Naive thymus-derived CD8-positive, alpha-beta T cell (primary cell): ENCODE measurements at places on chromosomes 7 and 10.

- peaks cover 65% of the 10 kb centered on the region for H3K4me1 ChIP-seq
- no peak overlapping the region for H3K4me3 ChIP-seq
- peaks cover 1% of the 10 kb centered on the region for H3K36me3 ChIP-seq
- DNase-seq = no peak
- H3K27ac ChIP-seq = peak overlapping the region; percentile 68
These were observed 232.4 kb upstream of the KLF14 start for GRCh38 chr7:130966246-130967009.

DNA sequence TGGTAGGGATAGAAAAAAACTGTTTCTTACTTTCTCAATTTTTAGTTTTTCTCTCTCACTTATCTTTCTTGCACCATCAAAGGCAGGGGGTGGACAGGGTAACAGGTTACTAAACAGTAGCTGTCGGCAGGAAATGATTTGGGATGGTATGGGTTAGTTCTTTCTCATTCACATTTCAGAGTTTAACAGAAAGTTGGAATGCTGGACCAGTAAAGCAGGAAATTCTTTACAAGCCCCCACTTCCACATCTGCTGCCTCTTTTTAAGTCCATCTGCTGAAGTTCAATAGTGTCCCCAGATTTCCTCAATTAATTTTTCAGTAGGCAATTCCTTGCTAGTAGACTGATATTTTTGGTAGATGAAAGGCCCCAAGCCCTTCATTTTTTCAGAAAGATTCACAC lies 23.3 kb downstream of the TWIST1 start:
- H3K27me3 ChIP-seq = no peaks in the 10 kb centered on the region
- DNase-seq = no peak
- no peak overlapping the region for H3K27ac ChIP-seq
- H3K4me1 ChIP-seq = no peaks in the 10 kb centered on the region

- no peaks in the 10 kb centered on the region for H3K4me1 ChIP-seq
- no peak overlapping the region for H3K4me3 ChIP-seq
- no peak overlapping the region for H3K27ac ChIP-seq
- no peak for DNase-seq
These were observed 602.9 kb upstream of the GHITM start for GRCh38 chr10:83536426-83536825.

GRCh38 chr7:130421684-130422083 lies 19.1 kb downstream of the CEP41 start:
- H3K4me1 ChIP-seq = peaks cover 77% of the 10 kb centered on the region
- no peak for DNase-seq
- H3K27ac ChIP-seq = peak overlapping the region; percentile 91
- H3K4me3 ChIP-seq = peak overlapping the region; percentile 57

DNA sequence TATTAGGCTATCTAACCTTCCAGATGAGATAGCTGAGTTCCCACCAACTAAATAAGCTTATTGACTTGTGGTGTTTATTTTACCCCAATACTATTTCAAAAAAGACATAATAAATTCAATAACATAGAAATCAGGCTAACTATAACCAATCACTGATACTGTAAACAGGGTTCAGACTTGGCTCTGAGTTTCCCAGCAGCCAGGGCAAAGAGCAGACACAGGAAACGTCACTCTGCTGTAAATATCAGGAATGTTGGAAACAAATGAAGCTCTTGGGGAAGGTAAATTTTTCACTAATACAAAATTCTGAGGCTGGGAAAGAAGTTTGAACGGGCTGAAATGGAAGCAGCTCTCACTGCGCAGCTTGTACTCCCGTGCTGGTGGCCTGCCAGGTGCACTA lies 114.6 kb downstream of the GALNT11 start:
- peak overlapping the region; percentile 68 for H3K27ac ChIP-seq
- no peaks in the 10 kb centered on the region for H3K27me3 ChIP-seq
- DNase-seq = no peak
- peaks cover 16% of the 10 kb centered on the region for H3K36me3 ChIP-seq
- H3K4me1 ChIP-seq = peaks cover 38% of the 10 kb centered on the region

DNA sequence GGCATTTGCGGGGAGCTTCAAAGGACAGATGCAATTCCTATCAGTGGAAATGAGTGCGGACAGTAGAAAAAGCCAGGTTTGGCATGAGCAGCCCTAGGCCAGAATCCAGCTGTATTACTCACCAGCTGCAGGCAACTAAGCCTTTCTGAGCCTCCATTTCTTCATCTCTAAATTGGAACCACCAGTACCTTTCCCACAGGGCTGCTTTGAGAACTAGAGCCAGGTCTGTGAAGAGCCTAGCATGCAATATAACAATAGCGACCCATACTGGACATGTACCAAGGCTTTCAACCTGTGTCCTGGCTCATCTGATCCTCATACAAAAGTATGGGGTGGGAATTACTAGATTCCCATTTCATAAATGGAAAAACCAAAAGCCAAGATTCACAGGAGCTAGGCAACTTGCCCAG lies 101.0 kb downstream of the GSAP start:
- H3K27me3 ChIP-seq = no peaks in the 10 kb centered on the region
- H3K4me1 ChIP-seq = peaks cover 6% of the 10 kb centered on the region
- H3K36me3 ChIP-seq = peaks cover 37% of the 10 kb centered on the region
- H3K27ac ChIP-seq = no peak overlapping the region
- no peak for DNase-seq
- H3K4me3 ChIP-seq = no peak overlapping the region

GRCh38 chr10:127648885-127649284 lies 88.1 kb upstream of the FOXI2 start:
- peaks cover 27% of the 10 kb centered on the region for H3K27me3 ChIP-seq
- no peak for DNase-seq
- no peak overlapping the region for H3K27ac ChIP-seq
- H3K4me1 ChIP-seq = no peaks in the 10 kb centered on the region
- no peak overlapping the region for H3K4me3 ChIP-seq

- no peaks in the 10 kb centered on the region for H3K4me1 ChIP-seq
- DNase-seq = no peak
- H3K4me3 ChIP-seq = no peak overlapping the region
- peaks cover 16% of the 10 kb centered on the region for H3K36me3 ChIP-seq
- H3K27me3 ChIP-seq = peaks cover 1% of the 10 kb centered on the region
These were observed 261.0 kb upstream of the KLF6 start for GRCh38 chr10:4046030-4046429.

GRCh38 chr7:140245611-140246105 lies 68.9 kb upstream of the KDM7A start:
- no peak overlapping the region for H3K4me3 ChIP-seq
- DNase-seq = no peak
- peaks cover 13% of the 10 kb centered on the region for H3K4me1 ChIP-seq
- H3K27ac ChIP-seq = no peak overlapping the region

GRCh38 chr10:79490400-79491142 lies 21.8 kb upstream of the EIF5AL1 start:
- no peaks in the 10 kb centered on the region for H3K27me3 ChIP-seq
- no peaks in the 10 kb centered on the region for H3K36me3 ChIP-seq
- no peak for DNase-seq
- H3K4me3 ChIP-seq = no peak overlapping the region
- peak overlapping the region; percentile 43 for H3K27ac ChIP-seq
- H3K4me1 ChIP-seq = no peaks in the 10 kb centered on the region

GRCh38 chr10:9012312-9012711 lies 957.8 kb downstream of the GATA3 start:
- H3K4me3 ChIP-seq = peak overlapping the region; percentile 43
- peaks cover 3% of the 10 kb centered on the region for H3K27me3 ChIP-seq
- no peak for DNase-seq
- no peaks in the 10 kb centered on the region for H3K36me3 ChIP-seq

GRCh38 chr7:16839646-16840045 lies 34.8 kb upstream of the AGR2 start:
- no peak overlapping the region for H3K27ac ChIP-seq
- DNase-seq = no peak
- H3K36me3 ChIP-seq = no peaks in the 10 kb centered on the region
- no peaks in the 10 kb centered on the region for H3K27me3 ChIP-seq

GRCh38 chr10:99345350-99345749 lies 16.2 kb downstream of the CNNM1 start:
- DNase-seq = no peak
- H3K4me1 ChIP-seq = peaks cover 2% of the 10 kb centered on the region
- no peaks in the 10 kb centered on the region for H3K36me3 ChIP-seq
- H3K27me3 ChIP-seq = peaks cover 16% of the 10 kb centered on the region
- no peak overlapping the region for H3K27ac ChIP-seq
- H3K4me3 ChIP-seq = no peak overlapping the region

DNA sequence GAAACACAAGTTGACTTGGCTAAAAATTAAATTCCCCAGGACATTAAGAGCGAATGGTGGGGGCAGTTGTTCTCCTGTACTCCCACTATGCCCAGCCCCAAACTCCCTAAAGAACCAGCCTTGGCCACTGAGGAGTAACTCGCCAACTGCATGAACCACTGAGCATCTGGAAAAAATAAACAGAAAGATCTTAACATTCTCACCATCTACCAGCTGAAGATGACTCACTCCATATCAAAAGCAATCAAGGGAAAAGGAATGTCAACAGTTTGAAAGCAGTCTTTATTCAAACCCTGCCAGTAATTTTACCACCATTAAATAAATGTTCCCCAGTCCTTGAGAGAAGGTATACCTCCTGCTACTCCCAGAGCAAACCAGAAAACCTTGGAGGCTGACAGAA lies 45.4 kb downstream of the CTTNBP2 start:
- H3K4me1 ChIP-seq = no peaks in the 10 kb centered on the region
- no peak for DNase-seq
- no peak overlapping the region for H3K4me3 ChIP-seq
- peaks cover under 1% of the 10 kb centered on the region for H3K27me3 ChIP-seq
- H3K27ac ChIP-seq = no peak overlapping the region

DNA sequence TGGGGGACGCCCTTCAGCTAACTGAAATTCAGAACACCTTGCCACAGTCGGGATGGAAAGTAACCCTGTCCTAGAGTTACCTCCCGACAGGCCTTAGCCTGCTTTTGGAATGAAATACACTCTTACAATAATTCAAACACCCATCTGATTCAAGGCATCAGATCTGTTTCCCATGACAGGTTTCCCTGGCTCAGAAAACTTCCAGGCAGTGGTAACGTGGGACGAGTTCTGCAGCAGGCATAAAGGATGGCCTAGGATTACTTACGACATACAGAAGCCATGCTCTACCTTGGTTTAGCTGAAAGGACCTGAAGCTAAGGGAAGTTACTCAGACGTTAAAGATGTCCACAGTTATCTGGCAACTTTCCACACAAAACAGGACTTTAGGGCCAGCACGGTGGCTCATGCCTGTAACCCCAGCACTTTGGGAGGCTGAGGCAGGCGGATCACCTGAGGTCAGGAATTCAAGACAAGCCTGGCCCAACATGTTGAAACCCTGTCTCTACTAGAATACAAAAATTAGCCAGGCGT lies 5.0 kb downstream of the PAXIP1 start:
- peaks cover 5% of the 10 kb centered on the region for H3K36me3 ChIP-seq
- no peaks in the 10 kb centered on the region for H3K27me3 ChIP-seq
- no peak for DNase-seq
- H3K4me1 ChIP-seq = peaks cover 2% of the 10 kb centered on the region
- H3K4me3 ChIP-seq = no peak overlapping the region

DNA sequence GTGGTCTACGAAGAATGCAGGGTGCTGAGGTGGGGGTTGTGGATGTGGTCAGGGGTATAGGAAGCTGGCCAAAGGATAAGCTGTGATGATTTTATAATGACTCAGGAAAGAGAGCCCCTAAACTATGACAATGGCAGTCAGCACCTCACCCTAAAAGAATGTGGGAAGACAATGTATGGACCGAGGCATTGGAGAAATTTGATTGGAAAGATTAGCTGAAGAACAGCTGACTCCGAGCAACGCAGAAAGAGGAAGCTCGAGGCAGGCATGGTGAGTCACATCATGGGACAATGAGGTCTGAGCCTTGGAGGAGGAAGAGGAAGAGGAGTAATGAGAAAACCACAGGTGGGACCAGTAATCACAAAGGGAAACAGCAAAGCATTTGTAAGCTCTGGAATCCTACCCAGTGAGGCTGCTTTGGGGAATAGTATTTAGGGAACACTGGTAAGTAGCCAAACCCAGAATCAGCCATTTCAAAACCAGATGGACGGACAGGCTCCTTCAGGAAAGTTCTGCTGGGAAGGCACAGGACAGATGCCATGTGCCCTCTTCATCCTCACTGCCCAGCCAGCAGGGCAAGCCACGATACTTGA lies 295.4 kb downstream of the PRPF18 start:
- H3K27ac ChIP-seq = no peak overlapping the region
- no peaks in the 10 kb centered on the region for H3K36me3 ChIP-seq
- DNase-seq = no peak

- H3K27ac ChIP-seq = peak overlapping the region; percentile 95
- H3K4me3 ChIP-seq = peak overlapping the region; percentile 10
- no peaks in the 10 kb centered on the region for H3K27me3 ChIP-seq
- no peaks in the 10 kb centered on the region for H3K36me3 ChIP-seq
- DNase-seq = no peak
- peaks cover 90% of the 10 kb centered on the region for H3K4me1 ChIP-seq
These were observed 22.7 kb downstream of the FAM53B start for GRCh38 chr10:124721330-124722045.

DNA sequence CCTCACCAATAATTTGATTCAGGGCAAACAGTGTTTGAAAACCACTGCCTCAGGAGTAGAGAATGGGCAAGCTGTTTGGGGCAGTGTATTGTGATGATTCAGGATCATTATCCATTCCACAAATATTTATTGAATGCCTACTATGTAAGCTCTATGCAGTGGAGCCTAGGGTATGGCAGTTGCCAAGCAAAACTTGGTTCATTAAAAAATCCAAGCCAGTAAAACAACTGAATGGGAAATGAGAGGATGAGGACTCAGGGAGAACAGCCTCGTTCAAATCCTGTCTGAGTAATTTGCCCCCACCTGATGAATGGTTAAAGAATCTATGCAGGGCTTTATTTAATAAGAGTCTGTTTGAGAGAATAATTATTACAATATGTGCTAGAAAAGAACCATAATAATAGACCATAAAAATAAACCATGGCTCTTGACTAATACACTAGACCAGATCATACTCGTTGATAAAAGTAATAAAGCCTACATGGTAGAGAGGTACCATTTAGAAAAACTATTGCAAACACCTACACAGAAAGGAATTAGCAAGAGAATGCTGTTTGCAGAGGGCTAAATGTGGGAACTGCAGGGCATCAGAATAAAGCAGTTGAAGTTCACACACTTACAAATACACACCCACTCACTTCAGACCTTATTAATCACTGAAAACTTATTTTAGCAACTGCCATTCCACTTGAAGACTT lies 71.7 kb downstream of the CREB5 start:
- H3K4me1 ChIP-seq = peaks cover 13% of the 10 kb centered on the region
- DNase-seq = no peak
- peaks cover 6% of the 10 kb centered on the region for H3K27me3 ChIP-seq
- H3K36me3 ChIP-seq = no peaks in the 10 kb centered on the region
- no peak overlapping the region for H3K27ac ChIP-seq

GRCh38 chr10:76442113-76442512 lies 1010.7 kb downstream of the LRMDA start:
- H3K4me3 ChIP-seq = no peak overlapping the region
- no peaks in the 10 kb centered on the region for H3K27me3 ChIP-seq
- H3K27ac ChIP-seq = no peak overlapping the region
- H3K36me3 ChIP-seq = no peaks in the 10 kb centered on the region
- no peak for DNase-seq
